Sigmoid colon (tissue), 7 donors: ENCODE measurements at places on chromosomes 2 and 18. TPM values are rescaled to one million over a fixed set of nuclear protein-coding genes. Genes with fewer than 3 reads are reported as not detected.

The PDE11A gene
- total RNA-seq: 2.6 TPM

The PLEKHB2 gene
- total RNA-seq: 28.8 TPM

The MDH1B gene
- total RNA-seq: 1.4 TPM

The POTEI gene
- total RNA-seq: not detected

The CD302 gene
- 48.7 TPM for total RNA-seq

The GAREM2 gene
- 1.1 TPM for total RNA-seq

The KLHL30 gene
- 3.6 TPM for total RNA-seq

The TIMM21 gene
- total RNA-seq: 42.9 TPM

The GALR1 gene
- 0.54 TPM for total RNA-seq
